Smooth muscle cell of the umbilical artery (primary cell): ENCODE measurements at places on chromosomes 13 and 19. TPM values are rescaled to one million over a fixed set of nuclear protein-coding genes. Genes with fewer than 3 reads are reported as not detected.

The CYP4F2 gene
- total RNA-seq, result not detected in 2 replicates

The KCTD12 gene
- 22.1 and 29.4 TPM in 2 replicates for total RNA-seq

The TMEM150B gene
- not detected in 2 replicates for total RNA-seq

The CBLC gene
- total RNA-seq, result not detected in 2 replicates

The LILRA1 gene
- total RNA-seq, result not detected in 2 replicates

The RSPH6A gene
- total RNA-seq, result 0.14 and 0.30 TPM in 2 replicates

The TUBB4A gene
- 0.60 TPM in 1 of 2 replicates, not detected in the other for total RNA-seq

The ZNF546 gene
- 5.0 and 5.6 TPM in 2 replicates for total RNA-seq

The MRPS12 gene
- total RNA-seq, result 27.3 and 28.2 TPM in 2 replicates
